Stimulated activated CD8-positive, alpha-beta memory T cell treated with anti-CD3 and anti-CD28 coated beads, Interleukin-15, amount 100 ng/mL, for 48 hours (primary cell): ENCODE measurements at places on chromosomes 4 and X.

DNA sequence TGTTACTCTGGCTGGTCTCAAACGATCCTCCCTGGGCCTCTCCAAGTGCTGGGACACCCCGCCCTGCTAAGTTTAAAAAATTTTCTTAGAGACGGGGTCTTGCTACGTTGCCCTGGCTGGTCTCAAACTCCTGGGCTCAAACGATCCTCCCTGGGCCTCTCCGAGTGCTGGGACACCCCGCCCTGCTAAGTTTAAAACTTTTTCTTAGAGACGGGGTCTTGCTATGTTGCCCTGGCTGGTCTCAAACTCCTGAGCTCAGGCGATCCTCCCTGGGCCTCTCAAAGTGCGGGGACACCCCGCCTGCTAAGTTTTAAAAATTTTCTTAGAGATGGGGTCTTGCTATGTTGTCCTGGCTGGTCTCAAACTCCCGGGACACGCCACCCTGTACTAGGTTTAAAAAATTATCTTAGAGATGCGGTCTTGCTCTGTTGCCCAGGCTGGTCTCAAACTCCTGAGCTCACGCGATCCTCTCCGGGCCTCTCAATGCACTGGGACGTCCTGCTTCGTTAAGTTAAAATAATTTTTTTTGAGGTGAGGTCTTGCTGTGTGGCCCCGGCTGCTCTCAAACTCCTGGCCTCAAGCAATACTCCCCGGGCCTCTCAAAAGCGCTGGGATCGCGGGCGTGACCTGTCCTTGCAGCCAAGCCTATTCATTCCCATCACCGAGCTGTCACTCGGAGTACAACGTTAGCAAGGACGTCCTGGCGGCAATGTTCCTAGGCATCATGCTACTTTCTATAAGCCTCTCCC lies 1.1 kb downstream of the SLC25A6 start:
- DNase-seq: no peak

GRCh38 chr4:128751354-128751753 lies 58.1 kb upstream of the JADE1 start:
- DNase-seq: no peak

DNA sequence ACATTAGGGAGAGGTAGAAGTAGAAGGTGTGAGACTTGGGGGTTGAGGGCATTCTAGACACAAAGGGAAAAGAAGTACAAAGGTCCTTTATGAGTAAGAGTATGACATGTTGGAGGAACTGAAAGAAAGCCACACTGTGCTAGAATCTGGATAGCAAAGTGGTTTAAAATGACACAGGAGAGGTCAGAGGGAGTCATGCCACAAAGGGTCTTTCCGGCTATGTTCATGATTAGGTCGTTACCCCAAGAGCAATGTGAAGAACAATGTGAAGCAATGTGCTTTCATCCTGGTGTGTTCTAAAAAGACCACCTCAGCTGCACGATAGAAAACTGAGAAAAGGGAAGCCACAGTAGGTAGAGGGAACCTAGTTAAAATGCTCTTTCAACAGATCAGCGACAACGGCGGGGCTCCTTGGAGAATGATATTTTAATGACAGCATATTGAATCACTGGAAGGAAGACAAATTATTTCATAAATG lies 29.2 kb downstream of the SMIM14 start:
- DNase-seq: no peak

DNA sequence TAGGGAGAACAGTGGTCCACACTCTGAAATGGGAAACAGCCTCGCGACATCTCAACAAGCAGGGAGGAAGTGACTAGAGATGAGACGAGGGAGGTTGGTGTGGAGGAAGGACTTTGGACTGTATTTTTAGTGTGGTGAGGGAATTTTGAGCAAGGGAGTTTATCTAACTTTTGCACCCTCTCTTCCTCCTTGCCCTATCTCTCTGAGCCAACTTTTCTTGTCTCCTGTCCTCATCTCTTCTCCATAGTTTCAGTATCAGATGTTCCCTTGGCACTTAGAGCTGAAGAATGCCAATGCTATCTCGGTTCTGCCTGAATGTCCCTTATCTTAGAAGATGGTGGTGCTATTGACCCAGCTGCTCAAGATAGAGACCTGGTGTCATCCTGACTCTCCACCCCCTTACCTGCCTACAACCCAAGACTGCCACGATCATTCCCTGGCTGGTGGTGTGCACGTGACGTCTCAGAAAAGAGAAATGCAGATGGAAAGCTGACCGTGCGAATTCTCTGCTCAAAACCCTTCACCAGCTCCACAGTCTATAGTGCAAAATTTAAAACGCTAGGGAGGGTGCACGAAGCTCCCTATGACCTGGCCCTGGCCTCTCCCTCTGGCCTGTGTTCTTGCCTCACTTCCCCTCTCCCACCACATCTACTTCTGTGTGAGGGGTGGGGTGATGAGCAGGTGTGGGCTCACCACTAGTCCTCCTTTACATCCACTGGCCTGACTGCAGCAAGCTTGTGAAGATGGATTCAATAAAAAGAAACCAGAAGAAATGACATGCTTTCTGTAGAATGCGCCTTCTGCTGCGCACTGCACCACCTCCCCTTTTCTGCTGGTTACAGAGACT lies 20.9 kb downstream of the MPP1 start:
- DNase-seq: no peak

DNA sequence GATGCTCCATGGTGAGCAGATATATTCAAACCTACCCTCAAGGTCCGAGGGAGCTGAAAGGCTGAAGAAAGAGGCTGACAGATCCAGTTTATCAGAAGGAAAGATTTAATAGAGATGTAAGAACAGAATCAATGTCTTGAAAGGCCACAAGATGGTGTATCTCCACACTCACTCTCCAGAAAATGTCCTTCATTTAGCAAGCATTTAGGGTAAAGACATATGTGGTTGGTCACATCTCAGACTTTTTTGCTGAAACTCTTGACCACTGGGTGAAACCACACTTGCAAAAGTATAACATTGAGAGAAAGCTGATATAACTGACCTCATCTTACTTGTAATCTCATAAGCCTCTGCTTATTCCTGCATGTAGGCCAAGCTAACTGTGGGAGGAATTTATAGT lies 745.8 kb upstream of the GALNTL6 start:
- no peak for DNase-seq
